ENCODE measurements at places on chromosomes 5 and 9.

GRCh38 chr5:37886242-37886905 lies 46.5 kb upstream of the GDNF start:
- DNase-seq = no peak

DNA sequence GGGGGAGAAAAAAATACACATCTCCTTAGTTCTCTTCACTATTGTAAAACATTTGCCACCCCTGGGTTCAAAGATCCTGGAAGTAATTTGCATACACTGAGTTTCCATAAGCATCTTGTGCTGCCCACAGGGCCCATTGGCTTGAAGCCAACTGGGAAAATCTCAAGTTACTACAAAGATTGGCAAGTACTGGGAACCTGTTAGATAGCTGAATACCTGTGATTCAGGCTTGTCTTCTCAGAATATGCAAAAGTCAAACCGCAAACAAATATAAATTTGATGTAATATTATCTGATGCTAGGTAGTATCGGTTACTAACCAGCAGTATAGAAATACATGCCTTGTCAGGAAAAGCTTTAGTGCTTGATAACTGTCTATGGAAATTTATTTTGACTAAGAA lies 156.9 kb upstream of the FST start:
- no peak for DNase-seq

- DNase-seq = no peak
These were observed 307.9 kb downstream of the CSNK1G3 start for GRCh38 chr5:123819833-123820232.

- DNase-seq = no peak
These were observed 54.5 kb downstream of the C9orf152 start for GRCh38 chr9:110153431-110153830.

DNA sequence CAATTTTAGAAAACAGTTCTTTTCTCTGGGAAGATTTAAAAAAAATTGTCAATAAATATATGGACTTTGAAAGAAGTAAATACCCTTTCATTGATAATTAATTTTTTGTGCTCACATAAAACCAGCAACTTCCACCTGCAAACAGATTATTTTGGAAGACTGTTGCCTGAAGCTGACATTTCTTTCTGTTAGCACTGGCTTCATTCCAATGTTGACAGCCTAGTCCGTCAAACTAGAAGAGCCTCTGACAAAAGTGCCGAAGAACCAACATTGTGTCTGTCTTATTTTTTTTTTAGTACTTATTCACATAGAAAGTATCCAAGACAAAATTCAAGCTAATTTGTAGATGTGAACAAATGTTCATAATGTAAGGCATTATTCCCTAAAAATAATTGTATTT lies 108.6 kb upstream of the TMEM161B start:
- DNase-seq = no peak

- no peak for DNase-seq
These were observed 192.2 kb downstream of the SPOCK1 start for GRCh38 chr5:137306903-137307302.

DNA sequence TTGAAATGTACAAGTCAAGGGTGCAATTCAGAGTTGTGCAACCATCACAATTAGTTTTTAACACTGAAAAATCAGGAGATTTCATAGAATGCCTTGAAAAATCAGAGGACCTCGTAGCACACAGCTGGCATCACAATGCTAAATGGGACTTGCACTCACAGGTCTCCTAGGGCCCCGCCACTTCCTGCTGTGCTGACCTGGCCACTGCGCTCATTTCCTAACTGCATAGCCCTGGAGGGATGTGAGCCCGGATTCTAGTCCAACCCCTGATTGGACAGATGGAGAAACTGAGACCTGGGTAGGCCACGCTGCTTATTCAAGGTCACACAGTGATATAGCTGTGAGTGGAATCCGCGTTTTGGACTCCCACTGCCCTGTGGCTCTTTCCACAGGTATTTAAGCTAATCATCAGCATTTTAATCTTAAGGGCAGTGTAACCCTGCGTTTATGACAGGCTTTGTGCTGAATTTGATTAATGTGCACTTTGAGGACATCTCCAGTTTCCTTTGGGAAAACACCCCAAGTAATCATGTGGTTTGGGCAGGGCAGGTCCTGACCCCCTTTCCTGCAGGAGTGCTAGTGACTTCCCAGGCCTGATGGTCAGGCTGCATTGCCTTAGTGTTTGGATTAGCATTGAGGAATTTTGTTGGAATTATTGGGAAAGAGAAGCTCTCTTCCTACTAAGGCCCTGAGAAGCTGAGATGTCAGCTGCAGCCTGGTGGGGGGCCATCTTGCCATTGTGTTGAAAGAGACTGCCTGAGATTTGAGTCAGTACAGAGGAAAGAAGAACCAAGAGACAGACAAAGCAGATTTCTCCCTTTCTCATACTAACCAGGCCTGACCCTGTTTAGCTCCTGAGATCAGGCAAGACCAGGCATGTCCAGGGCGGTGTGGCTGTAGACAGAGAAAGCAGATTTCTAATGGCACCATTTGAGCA lies 36.2 kb downstream of the STC2 start:
- no peak for DNase-seq
